ENCODE measurements at places on chromosomes 5 and 9.

- DNase-seq, result no peak
These were observed 140.1 kb downstream of the KDM4C start for GRCh38 chr9:6897898-6898302.

DNA sequence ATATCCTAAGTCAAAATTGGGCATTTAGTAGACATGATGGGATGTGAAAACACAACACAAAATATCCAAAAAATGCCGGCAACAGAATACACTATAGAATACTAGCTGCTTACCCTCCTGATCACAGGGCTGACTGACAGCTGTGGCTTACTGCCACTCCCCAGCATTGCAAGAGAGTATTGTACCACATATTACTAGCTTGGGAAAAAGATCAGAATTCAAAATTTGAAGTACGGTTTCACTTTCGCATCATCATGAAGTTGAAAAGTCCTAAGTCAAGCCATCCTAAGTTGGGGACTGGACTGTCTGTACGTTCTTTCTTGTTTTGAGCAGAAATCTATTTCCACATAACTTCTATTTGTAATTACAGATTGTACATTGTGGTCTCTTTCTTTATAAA is 851.4 kb downstream of the MAT2B start:
- DNase-seq, result no peak

DNA sequence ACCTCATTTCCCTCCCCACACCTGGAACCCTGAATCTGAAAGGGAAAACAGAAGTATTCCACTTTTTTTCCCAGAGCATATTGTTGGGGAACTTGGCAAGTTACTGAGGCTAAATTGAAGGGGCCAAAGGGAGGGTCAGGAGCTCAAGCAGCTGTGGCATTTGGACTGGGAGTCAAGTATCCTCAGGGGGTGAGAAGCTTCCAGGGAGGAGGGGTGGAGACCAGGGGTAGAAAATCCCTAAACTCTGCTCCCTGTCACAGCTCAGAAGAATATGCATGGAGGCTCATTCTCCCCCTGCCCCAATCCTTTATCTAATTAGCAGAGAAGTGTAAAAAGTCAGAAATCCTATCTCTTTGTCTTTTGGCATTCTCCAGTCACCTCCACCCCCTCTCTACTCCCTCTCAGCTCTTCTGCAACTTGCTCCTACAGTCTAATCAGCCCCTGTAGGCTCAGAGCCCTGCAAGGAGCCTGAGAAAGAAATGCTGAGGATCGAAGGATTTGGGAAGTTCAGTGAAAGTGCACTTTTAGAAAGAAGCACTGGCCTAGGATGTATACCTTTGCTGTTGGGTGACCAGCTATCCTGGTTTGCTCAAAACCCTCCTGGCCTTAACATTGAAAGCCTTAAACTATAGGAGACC is 5.7 kb upstream of the WNT8A start:
- DNase-seq, result no peak

DNA sequence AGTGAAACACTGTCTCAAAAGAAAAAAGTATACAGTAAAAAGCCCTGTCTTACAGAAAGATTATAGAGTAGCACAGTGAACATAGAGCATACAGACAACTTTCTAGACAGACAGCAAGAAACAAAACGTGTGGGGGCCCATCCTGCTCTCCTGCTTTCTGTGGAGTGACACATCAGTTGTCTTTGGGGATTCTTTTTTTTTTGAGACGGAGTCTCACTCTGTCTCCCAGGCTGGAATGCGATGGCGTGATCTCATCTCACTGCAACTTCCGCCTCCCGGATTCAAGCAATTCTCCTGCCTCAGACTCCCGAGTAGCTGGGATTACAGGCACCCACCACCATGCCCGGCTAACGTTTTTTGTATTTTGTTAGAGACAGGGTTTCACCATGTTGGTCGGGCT is 14.9 kb downstream of the CDHR2 start:
- no peak for DNase-seq

- no peak for DNase-seq
These were observed 139.1 kb downstream of the TMEM38B start for GRCh38 chr9:105833271-105833975.

DNA sequence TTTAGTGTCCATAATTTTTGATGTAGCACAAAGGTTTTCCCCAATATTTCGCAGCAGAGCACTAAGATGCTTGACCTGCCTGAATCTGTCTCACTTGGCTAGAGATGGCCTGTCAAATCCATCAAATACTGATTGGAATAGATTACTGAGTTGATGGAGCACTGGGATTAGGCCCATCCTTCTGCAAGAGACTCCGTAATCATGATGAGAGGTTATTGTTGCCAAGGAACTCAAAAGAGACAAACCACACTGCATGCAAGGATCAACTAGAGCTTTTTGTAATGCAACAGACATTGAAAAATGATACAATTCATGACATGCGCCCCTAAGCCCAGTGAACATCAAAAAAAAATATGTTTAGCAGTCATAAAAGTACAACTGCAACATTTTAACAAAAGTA is 585.3 kb upstream of the GRAMD2B start:
- no peak for DNase-seq

GRCh38 chr5:180472269-180472668 is 21.9 kb upstream of the CNOT6 start:
- DNase-seq, result no peak

- DNase-seq, result no peak
These were observed 136.3 kb upstream of the SNX2 start for GRCh38 chr5:122638581-122638980.

GRCh38 chr5:74026310-74026709 is 400.3 kb downstream of the ARHGEF28 start:
- DNase-seq, result no peak

GRCh38 chr9:134390947-134391318 is 64.7 kb downstream of the RXRA start:
- DNase-seq, result no peak

- DNase-seq, result no peak
These were observed 68.2 kb upstream of the CKMT2 start for GRCh38 chr5:81164936-81165335.

DNA sequence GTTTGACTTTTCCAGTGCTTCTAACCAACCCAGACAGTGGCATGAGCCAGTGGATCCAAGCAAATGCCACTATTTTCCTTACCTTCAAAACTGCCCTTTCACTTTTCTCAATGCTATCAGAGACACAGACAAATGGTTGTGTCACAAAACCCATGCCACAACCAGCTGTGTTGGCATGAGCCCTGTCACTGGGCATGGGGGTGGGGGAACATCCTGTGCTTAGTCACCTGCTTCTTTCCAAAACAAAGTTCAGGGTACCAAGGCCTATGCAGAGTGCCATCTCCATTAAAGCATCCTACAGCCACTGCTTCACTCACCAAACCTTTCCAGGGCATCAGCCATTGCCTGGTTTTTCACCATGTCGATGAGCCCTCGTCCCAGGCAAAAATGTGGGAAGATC is 30.1 kb downstream of the NIPSNAP3B start:
- no peak for DNase-seq

- no peak for DNase-seq
These were observed 10.3 kb upstream of the DOCK2 start for GRCh38 chr5:169626779-169627178.

DNA sequence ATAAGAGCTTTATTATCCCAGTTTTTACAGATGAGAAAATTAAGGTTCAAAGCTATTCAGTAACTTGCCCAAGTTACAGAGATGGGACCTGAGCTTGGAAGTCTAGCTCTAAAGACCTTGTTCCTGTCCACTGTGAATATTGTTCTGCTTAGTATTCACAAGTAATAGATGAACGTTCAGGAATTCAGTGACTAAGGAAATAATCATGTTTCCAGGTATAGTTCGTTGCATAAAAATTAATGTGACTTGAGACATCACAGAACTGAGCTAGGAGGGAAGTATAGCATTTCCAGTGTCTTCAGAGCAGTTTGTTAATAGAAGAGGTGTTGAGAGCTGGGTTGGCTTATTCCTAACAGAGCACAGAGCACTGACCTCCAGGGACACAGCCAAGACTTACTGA is 136.1 kb downstream of the FGF1 start:
- DNase-seq, result no peak

GRCh38 chr5:85320495-85320894 is 935.8 kb upstream of the EDIL3 start:
- no peak for DNase-seq

DNA sequence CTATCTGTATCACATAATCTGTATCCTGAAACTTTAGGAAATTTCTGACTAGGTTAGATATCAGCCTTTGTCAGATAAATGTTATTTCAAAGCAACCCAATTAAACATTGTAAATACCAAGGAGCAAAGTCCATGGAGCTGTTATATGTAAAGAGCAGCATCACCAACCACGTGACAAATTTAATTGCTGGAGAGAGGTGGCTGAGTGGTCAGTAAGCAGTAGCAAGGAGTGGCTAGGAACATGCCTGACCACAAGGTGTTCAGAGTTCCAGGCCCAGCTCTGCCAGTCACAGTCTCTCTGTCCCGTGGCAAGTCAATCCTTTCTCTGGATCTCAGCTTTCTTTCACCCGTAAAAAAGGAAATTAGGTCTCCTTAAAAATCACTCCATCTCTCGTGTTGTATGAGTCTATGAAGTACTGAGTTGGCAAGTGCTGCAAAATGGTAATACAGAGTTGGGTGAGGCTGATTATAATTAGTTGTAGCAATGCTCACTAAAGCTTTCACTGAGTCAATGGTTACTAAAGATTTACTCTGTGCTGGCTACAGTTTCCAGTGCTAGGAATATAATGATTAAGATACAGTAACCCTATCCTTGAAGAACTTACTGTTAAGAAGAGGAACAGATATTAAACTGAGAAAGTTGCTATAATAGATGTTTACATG is 166.1 kb downstream of the GNAQ start:
- no peak for DNase-seq

- no peak for DNase-seq
These were observed 45.2 kb upstream of the ANKRD55 start for GRCh38 chr5:56278335-56278753.

- DNase-seq, result no peak
These were observed 164.4 kb upstream of the SLC12A2 start for GRCh38 chr5:127919006-127919796.

GRCh38 chr9:96015876-96016686 is 140.6 kb downstream of the ERCC6L2 start:
- no peak for DNase-seq

GRCh38 chr5:59540366-59540765 is 353.2 kb downstream of the PDE4D start:
- no peak for DNase-seq

GRCh38 chr5:138506370-138507306 is 36.4 kb downstream of the ETF1 start:
- DNase-seq, result no peak

DNA sequence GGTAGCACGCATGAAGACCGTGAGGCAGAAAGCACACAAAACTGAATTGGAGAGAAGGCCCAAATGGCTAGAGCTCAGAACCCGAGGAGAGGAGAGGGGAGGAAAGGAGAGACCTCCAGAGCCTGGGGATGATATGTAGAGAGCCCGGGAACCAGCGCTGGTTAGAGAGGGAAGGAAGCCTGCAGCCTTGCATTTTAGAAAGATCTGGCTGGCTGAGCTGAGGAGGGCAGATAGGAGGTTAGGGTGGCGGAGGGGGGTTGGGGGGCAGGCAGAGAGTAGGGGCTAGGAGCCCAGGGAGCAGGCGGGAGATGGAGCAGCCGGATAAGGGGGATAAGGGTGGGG is 127.2 kb downstream of the C9orf50 start:
- DNase-seq, result no peak

DNA sequence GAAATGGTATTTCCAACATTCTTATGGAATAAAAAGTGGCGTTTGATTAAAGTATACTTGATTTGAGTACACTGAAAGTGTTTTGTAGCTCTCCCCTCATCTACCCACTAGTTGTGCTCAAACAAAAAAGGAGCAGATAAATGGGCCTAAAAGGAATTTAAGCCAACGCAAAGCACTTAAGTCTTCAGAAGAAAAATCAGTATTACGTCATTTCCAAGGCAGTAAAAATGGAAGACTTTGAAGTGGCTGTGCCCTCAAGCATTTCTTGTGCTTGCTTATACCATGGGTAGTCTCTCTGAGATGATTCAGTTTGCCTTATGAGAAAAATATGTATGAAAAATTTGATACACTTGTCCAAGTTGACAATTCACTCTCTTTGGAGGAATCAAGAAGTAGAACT is 279.9 kb upstream of the CD180 start:
- DNase-seq, result no peak

DNA sequence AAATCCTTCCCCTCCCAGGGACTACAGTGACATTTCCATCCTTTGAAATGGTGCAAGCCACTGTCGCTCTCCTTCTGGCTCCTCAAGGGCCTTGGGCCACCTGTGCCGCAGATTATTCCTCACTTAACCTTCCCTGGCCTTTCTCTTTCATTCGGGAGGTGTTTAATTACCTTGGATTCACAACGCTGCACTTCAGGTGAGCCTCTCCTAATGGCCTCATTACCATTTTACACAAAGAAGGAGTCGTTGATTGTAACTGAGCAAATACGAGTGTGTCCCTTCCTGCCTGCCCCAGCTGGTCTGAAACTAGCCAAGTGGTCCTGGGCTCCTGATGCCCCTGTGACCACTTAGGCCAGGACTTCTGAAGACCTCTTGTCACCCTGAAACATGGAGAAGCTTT is 205.0 kb downstream of the CRB2 start:
- no peak for DNase-seq

DNA sequence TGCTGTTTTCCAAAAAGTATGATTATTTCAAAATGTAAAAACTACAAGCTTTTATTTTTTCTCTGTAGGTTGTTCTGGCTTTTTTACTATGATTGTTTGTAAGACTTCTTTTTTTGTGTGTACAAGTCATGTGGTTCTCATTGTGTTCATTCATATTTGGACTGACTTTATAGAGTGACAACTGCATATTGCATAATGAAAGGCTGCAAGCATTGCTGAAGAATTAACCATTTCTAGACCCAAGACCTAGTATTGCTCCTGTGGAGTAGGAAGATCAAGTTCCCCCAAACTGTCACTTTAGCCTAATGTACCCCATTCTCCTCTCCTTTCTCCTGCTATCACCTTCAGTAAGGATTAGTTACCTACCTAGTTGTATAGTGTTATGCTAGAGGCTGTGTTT is 10.0 kb downstream of the MAP1B start:
- no peak for DNase-seq

GRCh38 chr5:17808566-17808965 is 174.3 kb downstream of the TAF11L14 start:
- no peak for DNase-seq

DNA sequence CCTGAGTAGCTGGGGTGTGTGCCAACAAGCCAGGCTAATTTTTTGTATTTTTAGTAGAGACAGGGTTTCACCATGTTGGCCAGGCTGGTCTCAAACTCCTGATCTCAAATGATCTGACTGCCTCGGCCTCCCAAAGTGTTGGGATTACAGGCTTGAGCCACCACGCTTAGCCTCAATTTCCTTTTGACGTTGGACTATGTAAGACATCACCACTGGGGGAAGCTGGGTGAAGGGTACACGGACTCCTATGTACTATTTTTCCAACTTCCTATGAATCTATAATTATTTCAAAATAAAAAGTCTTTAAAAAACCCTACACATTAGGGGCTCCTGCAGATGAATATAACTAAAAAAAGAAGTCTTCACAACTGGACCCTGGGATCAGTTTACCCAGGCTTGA is 44.0 kb downstream of the NKX2-5 start:
- DNase-seq, result no peak

Data from sigmoid colon (tissue), 7 donors.